Neural crest cell (in vitro differentiated cells): ENCODE measurements at places on chromosomes 6 and 20. TPM values are rescaled to one million over a fixed set of nuclear protein-coding genes. Genes with fewer than 3 reads are reported as not detected.

- DNase-seq, result no peak
Measured at GRCh38 chr20:47055699-47056369, 161.2 kb downstream of the EYA2 start.

DNA sequence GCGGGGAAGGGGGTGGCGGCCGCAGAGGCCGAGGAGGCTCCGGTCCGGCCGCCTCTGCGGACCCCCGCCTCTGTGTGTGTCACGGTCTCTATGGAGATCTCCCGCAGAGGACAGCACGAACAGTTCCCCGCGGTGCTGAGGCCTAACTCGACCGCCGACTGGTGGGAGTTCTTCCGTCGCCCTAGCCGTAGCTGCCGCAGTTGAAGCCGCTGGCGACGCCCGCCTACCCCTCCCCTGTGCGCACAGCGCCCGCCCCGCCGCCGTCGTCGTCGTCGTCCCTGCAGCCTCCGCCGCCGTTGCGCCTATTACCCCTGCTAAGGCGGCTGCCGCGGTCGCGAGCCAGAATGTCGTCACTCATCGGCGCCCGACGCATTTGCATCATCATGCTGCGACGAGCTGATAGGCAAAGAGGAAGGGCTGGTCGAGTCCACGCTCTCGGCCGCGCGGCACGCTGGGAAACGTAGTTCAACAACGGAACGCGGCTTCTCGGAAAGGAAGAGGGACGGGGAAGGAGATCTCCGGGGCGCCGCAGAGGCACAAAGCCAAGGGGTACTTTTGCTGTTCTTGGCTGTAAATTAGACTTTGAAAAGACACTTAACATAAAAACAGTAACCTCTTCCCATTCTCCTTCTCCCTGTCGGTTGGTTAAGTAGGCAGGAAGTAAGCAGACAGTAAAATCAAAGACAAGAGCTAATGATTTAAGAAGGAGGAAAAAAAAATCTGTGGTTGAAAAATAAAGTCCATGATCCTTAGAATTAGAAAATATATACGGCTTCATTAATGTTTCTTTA is at the start of gene NUP153:
TSS of gene NUP153 (minus strand) at position 346 of the 791 bp plus-strand sequence. CDS start 538 bp downstream, outside the sequence.
- peak; percentile 100 for DNase-seq

DNA sequence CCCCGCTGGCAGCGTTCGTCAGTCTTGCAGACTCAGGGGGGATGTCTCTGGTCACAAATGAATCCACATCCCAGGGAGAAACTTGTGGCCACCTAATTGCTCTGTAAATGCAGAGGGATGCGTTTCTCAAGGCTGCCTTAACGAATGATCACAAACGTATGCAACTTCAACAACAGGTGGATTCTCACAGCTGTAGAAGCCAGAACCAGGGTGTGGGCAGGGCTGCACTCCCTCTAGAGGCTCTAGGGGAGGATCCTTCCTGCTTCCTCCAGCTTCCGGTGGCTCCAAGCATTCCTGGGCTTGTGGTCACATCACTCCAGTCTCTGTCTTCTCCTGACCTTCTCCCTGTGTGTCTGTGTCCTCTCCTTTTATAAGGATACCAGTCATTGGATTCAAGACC is 3.3 kb upstream of the TAF4 start:
- no peak for DNase-seq

The IMPG1 gene
- total RNA-seq, result not detected in 2 replicates

- DNase-seq, result no peak
Measured at GRCh38 chr20:51586005-51586440, 43.5 kb upstream of the NFATC2 start.

- DNase-seq, result no peak
Measured at GRCh38 chr6:40371095-40371494, 216.1 kb downstream of the LRFN2 start.

The EYS gene
- total RNA-seq, result 0.40 and 0.48 TPM in 2 replicates
